ENCODE measurements at places on chromosomes 1 and 21.

DNA sequence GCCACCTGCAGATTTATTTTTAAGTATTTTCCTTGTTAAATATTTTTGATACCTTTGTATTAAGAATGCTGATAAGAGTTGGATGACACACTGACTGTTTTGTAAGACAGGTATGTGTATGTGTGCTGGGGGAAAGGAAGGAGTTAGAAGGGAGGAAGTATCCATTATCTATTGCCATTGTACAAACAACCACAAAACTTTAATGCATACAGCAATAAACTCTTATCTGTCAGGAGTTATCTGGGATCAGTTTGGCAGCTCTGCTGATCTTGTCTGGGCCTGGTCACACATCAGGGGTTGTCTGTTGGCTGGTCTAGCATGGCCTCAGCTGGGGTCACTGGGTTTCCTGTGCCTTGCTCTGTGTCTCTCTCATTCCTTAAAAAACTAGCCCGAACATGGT is 423.9 kb upstream of the USP24 start:
- DNase-seq = no peak

DNA sequence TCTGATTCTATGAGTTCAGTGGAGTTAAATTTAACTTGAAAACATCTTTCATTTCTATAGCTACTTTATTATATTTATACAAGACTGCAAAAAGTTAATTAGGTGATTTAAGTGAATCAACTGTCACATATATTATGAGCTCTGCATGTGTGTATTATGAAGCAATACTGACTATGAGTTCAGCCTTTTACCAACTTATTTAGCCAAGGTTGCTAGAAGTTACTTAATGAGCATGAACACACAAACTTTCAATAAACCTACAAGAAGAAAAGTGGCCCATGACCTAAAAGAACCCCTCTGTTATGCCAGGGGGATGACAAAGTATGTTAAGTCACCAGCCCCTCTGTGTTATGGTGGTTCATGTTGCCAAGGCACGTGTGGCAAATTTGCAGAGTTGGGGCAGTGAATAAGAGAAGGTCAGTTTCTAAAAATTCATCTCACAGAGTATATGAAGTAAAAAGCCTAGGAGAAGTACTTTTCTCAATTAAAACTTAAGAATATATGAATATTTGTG is 86.7 kb upstream of the LYPLAL1 start:
- no peak for DNase-seq

- DNase-seq = no peak
Measured at GRCh38 chr21:14382486-14382834, 486 bp downstream of the HSPA13 start.

DNA sequence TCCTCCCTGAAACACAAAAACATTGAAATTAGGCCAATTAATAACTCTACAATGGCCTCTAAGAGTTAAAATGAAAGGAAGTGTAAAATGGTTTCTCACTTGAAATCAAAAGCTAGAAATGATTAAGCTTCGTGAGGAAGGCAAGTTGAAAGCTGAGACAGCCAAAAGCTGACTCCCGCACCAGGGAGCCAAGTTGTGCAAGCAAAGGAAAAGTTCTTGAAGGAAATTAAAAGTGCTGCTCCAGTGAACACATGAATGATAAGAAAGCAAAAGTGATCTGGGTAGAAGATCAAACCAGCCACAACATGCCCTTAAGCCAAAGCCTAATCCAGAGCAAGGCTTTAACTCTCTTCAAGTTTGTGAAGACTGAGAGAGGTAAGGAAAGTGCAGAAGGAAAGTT is 22.8 kb downstream of the CYYR1 start:
- no peak for DNase-seq

DNA sequence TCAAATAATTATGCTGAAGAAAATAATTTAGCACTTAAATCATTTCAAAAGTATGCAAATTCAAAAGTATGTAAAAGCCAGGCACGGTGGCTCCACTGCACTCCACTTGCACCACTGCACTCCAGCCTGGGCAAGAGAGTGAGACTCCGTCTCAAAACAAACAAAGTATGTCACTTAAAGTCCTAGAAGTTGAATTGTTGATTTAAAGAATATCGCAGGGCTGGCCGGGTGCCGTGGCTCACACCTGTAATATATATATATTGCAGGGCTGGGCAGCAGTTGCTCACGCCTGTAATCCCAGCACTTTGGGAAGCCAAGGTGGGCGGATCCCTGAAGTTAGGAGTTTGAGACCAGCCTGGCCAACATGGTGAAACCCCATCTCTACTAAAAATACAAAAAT is 8.8 kb upstream of the SETDB1 start:
- DNase-seq = no peak

GRCh38 chr1:208170252-208170651 is 73.9 kb downstream of the PLXNA2 start:
- DNase-seq = peak; percentile 66

GRCh38 chr21:45149021-45149420 is 74.6 kb downstream of the ADARB1 start:
- no peak for DNase-seq

- no peak for DNase-seq
Measured at GRCh38 chr1:157820299-157820698, 379 bp upstream of the FCRL1 start.

GRCh38 chr1:117181630-117182041 is 29.1 kb downstream of the VTCN1 start:
- DNase-seq = no peak

DNA sequence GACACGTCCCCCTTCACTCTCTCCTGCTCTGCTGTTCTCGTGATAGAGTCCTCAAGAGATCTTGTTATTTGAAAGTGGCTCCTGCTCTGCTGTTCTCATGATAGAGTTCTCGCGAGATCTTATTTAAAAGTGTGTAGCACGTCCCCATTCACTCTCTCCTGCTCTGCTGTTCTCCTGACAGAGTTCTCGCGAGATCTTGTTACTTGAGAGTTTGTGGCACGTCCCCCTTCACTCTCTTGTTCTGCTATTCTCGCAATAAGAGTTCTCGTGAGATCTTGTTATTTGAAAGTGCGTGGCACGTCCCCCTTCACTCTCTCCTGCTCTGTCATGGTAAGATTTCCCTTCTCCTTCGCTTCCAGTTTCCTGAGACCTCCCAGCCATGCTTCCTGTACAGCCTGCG is 47.9 kb downstream of the SMYD3 start:
- DNase-seq = no peak

DNA sequence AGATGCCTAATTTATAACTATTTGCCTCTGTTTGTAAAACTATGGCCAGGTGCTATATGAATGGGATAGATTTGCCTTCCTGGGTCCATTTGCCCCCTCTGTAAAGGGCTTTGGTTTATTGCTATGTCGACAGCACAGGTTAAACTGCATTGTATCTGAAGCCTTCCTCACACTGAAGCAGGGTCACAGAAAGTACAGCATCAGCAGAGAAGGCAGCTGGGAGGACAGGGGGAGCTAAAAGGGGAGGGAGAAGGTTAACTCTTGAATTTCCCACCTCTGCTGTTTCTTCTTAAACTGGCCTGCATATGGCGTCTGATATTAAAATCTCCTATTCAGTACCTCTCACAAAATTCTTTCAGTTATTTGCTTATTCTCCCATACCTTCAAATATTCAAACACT is 297.4 kb downstream of the TM2D1 start:
- no peak for DNase-seq

- no peak for DNase-seq
Measured at GRCh38 chr1:78279051-78279450, 211.7 kb upstream of the PTGFR start.

DNA sequence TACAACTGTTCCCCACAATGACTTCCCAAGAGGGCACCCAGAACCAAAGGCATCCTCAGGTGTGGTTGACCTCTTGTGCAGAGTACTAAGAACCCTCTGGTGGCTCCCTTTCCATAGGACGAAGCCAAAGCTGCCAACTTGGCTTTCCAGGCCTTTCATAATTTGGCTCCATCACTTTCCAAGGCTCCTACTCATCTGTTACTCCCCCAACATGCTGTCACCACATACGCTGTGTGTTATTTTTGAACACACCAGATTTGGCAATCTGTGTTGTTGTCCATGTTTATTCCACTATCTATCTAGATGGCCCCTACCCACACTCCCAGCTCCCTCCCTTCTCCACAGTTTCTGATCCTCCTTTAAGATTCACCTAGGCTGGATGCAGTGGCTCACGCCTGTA is 10.2 kb upstream of the NKAIN1 start:
- no peak for DNase-seq

DNA sequence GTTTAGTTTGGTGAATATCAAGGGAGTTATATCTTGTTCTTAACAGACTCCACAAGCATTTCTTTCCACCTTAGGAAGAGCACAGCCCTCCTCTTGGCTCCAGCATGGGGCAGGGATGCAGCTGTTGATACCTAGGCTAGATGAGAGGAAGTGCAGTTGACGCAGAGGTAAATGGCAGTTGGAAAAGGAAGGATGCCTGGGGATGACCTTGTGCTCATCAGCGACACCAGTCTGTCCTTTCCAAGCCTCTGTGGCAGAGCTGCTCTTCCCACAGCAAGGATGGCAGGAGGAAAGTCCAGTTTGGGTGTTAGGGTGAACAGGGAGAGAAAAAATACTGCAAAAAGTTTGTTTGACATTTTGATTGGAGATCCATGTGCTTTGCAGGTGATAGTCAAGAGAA is 6.2 kb downstream of the PROX1 start:
- DNase-seq = no peak

- DNase-seq = no peak
Measured at GRCh38 chr1:96291468-96291867, 430.1 kb upstream of the PTBP2 start.

GRCh38 chr1:19013826-19014548 is 57.5 kb upstream of the IFFO2 start:
- DNase-seq = no peak

DNA sequence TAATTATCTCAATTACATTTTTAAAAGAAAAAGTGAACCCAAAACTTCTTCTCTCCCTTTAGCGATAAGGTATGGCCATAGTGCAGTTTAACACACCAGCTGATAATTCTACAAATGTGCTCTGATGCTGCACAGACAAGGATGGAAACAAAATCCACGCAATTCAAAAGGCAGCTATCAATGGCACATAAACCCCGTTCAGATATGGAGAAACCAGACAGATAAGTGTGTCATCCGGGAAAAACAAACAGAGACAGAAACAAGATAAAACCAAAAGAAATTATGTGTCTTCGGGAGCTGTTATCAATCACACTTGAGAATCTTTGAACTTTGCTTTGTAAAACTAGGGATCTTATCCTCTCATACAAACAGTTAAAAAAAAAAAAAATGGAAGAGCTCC is 73.6 kb downstream of the SIPA1L2 start:
- DNase-seq = no peak

DNA sequence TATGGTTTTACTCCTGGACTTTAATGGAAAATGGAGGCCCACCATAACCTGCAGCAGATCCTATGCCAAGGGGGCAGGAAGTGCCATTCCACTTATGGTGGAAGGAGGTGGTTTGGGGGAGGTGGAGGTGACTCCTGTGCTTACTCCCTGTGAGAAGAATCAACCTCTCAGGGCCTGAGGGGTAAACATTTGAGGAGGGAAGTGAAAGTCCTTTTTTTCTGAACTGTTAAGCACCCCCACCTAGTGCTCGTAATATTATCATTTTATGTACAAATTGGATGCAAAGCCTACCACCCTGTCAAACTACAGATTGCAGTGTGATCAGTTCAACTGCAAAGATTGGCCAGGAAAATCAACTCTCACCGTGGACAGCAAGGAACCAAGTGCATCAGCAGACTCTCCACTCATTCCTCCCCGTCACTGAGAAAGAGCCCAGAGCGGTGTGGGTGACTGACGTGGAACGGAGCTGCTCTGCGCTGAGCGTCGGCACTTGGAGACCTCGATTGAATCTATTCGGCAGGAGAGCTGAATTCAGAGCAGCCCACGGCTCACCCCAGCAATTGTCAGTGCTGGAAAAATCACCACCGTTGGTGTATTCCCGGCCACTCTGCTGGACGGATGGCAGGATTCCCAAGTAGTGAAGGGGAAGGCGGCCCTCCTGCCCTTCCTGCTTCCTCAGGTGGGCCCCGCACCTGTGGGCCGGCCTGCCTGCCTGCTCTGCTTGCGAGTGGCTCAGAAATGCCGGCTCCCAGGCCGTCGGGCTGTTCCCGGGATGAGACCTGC is 46.8 kb upstream of the COX20 start:
- no peak for DNase-seq

- no peak for DNase-seq
Measured at GRCh38 chr1:244397131-244397530, 54.6 kb downstream of the ADSS2 start.

DNA sequence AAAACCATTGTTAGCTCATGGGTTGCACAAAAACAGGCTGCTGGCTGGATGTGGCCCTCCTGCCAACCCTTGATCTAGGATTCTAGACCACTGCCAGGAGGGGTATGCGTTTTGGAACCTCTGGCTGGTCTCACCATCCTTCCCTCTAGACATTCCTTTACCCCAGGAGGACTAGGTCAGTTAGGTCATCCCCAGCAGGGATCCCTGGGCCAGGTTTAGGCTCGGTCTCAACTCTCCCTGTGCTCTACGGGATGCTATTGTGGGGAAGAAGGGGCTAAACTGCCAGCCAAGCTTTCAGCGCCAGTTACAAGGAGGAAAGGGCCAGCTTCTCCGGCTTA is 22.7 kb downstream of the SLC2A1 start:
- DNase-seq = no peak

- DNase-seq = no peak
Measured at GRCh38 chr1:75796376-75797272, at the start of gene MSH4. MSH4 (plus strand) TSS chr1:75796882; CDS start chr1:75796986, 104 bp downstream.

DNA sequence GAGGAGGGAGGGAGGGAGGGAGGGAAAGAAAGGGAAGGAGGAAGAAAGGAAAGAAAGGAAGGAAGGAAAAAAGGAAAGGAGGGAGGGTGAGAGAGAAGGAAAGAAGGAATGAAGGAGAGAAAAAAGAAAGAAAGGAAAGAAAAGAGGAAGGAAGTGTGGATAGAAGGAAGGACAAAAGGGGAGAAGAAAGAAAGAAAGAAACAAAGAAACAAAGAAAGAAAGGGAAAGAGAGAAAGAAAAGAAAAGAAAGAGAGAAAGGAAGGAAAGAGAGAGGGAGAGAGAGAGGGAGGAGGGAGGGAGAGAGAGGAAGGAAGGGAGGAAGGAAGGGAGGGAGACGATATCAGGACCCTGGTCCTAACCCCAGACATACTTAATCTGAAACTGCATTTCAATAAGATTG is 146.2 kb upstream of the ZC3H11B start:
- no peak for DNase-seq

GRCh38 chr21:28193189-28193588 is 799.5 kb downstream of the LTN1 start:
- DNase-seq = no peak

- DNase-seq = no peak
Measured at GRCh38 chr1:66480162-66480561, 53.8 kb upstream of the SGIP1 start.

DNA sequence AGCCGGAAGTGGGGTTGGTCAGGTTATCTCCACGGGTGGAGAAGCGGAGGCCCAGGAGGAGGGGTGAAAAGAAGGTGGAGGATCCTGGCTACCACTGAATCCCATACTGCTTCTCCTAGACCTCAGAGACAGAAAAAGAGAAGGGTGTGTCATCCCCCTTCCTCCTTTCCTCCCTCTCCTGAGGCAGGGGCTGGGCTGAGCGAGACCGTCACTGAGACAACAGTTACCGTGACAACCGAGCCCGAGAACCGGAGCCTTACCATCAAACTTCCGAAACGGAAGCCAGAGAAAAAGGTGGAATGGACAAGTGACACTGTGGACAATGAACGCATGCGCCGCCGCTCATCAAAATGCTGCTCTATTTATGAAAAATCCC is 42.1 kb upstream of the NBPF3 start:
- no peak for DNase-seq

All from tibial artery (tissue), 4 donors.